ENCODE measurements at places on chromosomes 13 and 19. TPM values are rescaled to one million over a fixed set of nuclear protein-coding genes. Genes with fewer than 3 reads are reported as not detected.
A peak's percentile ranks its signal among the peaks of the same experiment; 100 is the strongest.

DNA sequence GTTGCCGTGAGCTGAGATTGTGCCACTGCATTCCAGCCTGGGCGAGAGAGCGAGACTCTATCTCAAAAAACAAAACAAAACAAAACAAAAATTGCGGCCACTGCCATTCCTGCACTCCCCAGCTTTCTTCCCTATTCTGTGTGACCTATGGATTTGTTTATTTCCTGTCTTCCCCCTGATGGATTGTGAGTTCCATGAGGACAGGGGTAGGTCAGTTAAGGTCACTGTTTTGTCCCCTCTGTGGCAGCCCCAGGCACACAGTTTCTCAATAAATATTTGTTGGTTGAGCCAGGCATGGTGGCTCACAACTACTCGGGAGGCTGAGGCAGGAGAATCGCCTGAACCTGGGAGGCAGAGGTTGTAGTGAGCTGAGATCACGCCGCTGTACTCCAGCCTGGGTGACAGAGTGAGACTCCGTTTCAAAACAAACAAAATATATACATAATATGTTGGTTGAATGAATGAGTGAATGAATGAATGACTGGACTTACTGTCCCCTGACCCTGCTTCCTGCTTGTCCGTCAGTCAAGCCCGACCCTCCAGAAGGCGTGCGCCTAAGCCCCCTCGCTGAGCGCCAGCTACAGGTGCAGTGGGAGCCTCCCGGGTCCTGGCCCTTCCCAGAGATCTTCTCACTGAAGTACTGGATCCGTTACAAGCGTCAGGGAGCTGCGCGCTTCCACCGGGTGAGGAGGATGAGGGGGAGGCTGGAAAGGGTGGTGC lies 5.0 kb downstream of the EBI3 start:
- no peak for DNase-seq

- no peak for DNase-seq
Measured at GRCh38 chr13:97866346-97866745, 87.1 kb upstream of the IPO5 start.

- no peak for DNase-seq
Measured at GRCh38 chr19:7690779-7691258, 10.2 kb downstream of the TRAPPC5 start.

- peak; percentile 91 for DNase-seq
Measured at GRCh38 chr19:45677351-45678230, 9.6 kb downstream of the GIPR start.

OLFM2 gene
- total RNA-seq = 7.6 TPM

DNA sequence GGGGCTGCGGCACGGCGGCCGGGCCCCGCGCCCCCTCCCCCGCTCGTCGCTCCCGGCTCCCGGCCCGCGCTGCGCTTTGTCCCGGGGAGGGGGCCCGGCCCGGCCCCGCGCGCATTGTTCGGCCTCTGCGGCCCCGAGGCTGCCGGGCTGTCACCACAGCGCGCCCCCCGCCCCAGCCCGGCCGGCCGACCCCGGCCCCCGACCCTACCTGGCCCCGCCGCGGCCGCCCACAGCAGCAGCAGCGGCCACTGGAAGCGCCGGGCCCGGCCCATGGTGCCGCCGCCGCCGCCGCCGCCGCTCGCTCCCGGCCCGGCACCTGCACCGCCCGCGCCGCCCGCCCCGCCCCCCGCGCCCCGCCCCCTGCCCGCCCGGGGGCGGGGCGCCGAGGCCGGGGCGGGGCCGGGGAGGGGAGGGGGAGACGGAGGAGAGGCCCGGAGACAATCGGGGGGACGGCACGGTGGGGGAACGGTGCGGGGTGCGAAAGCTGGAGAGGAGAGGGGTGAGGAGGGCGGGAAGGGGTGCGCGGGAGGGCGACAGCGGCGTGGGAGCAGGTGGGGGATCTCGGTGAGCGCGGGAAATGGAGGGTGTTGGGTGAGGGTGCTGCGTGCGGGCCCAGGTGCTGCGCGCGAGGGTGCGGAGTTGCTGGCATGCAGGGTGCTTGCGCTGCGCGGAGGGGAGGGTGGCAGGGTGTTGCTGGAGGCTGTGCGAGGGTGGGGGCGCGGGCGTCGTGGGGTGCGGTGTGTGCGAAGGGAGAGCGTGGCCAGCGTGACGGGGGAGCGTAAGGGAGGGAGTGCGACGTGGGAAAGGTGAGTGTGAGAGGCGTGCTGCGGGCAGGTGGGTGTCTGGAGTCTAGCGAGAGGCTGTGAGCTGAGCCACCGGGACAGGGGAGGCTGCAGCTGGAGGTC lies at the start of gene CADM4:
TSS of gene CADM4 (minus strand) at position 332 of the 905 bp plus-strand sequence. CDS start at position 272, 60 bp downstream.
- no peak for DNase-seq

- no peak for DNase-seq
Measured at GRCh38 chr13:66888698-66889097, 341.4 kb downstream of the PCDH9 start.
